ENCODE measurements at places on chromosomes 1 and 21. TPM values are rescaled to one million over a fixed set of nuclear protein-coding genes. Genes with fewer than 3 reads are reported as not detected.

The SKI gene
- total RNA-seq, result 89.5 TPM

The TCHHL1 gene
- not detected for total RNA-seq

DNA sequence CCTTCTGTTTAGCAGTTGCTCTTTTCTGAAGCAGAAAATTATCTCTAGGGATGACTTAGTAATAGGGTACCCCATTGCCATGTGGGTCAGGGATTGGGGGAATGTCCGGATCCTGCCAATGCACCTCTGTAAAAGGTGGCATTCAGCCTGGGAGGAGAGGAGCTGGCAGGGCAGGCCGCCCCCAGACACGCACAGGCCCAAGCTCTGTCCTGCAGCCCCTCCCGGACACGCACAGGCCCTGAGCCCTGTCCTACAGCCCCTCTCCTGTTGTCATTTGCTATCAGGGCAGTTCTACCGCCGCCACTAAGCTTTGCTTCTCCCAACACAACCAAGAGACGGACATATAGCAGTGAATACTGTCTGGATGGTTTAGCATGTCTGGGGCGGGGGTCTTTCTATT, 219.1 kb downstream of the SDCCAG8 start:
- no peaks in the 10 kb centered on the region for H3K27me3 ChIP-seq
- H3K4me1 ChIP-seq, result peaks cover 5% of the 10 kb centered on the region
- H3K4me3 ChIP-seq, result no peak overlapping the region
- H3K36me3 ChIP-seq, result peaks cover under 1% of the 10 kb centered on the region
- H3K27ac ChIP-seq, result no peak overlapping the region

GRCh38 chr1:64041371-64042131, 161.9 kb upstream of the UBE2U start:
- peaks cover 3% of the 10 kb centered on the region for H3K36me3 ChIP-seq
- H3K27ac ChIP-seq, result no peak overlapping the region
- H3K4me3 ChIP-seq, result no peak overlapping the region
- DNase-seq, result no peak
- no peaks in the 10 kb centered on the region for H3K27me3 ChIP-seq

DNA sequence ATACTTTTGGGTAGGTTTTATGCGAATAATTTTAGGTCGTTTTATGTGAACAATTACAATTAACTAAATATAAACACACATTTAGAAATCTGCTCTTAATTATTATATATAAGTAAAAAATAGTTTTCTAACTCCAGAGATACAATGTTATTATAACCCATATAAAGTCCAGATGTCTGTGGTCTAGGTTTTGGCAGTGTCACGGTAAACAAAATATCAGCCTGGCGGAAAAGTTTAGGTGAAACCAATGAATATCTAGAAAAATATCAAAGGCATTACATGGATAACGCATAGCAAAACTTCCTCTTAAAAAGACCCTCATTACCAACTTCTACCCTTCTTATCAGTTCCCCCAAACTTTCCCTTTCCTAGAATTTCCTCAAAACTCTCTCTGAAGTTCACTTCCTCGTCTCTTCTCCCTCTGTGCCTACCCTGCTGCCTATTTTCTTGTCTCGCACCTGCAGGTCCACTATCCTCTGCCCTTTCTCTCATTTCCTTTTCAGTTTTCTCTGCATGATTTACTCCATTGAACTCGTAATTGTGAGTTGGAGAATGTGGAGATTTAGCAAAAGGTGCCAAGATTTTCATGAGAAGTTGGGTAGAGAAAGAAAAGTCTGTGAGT, 21.8 kb downstream of the VTCN1 start:
- H3K36me3 ChIP-seq, result no peaks in the 10 kb centered on the region
- no peak for DNase-seq
- no peak overlapping the region for H3K4me3 ChIP-seq
- no peaks in the 10 kb centered on the region for H3K4me1 ChIP-seq
- no peaks in the 10 kb centered on the region for H3K27me3 ChIP-seq

- H3K4me1 ChIP-seq, result no peaks in the 10 kb centered on the region
- no peaks in the 10 kb centered on the region for H3K27me3 ChIP-seq
- no peak overlapping the region for H3K4me3 ChIP-seq
- H3K27ac ChIP-seq, result no peak overlapping the region
Observed at GRCh38 chr21:44463724-44464123, 8.4 kb downstream of the LRRC3 start.

DNA sequence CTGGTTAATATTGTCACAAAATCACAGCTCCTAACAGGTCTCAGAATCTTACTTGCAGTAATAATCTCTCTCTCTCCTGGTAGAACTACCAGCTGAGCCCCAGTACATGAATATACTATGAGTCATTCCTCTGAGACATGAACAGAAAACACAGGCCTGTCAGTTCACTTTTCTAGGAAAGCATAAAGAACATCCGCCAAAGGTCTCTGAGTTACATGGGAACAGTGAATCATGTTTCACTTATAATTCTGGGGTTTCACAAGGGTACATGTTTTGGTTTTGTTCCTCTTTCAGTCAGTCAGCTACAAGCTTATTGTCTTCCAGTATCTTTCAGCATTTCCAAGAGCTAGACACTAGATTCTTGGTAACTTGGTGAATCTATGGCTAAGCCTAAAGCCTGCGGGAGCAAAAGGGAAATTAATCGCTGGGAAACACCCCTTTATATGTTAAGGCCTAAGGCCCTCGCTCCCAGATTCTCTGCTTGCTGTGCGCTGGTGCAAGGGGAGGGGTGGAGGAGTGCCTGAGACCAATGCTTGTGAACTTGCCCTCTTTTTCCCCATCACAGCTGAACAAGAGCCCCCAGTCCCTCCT, 31.7 kb downstream of the IFNGR2 start:
- DNase-seq, result no peak
- H3K4me3 ChIP-seq, result no peak overlapping the region
- peaks cover 25% of the 10 kb centered on the region for H3K36me3 ChIP-seq
- 0 out of 2 replicates have a peak, but pooled peaks cover 3% of the 10 kb centered on the region for H3K27me3 ChIP-seq
- no peak overlapping the region for H3K27ac ChIP-seq
- H3K4me1 ChIP-seq, result no peaks in the 10 kb centered on the region

DNA sequence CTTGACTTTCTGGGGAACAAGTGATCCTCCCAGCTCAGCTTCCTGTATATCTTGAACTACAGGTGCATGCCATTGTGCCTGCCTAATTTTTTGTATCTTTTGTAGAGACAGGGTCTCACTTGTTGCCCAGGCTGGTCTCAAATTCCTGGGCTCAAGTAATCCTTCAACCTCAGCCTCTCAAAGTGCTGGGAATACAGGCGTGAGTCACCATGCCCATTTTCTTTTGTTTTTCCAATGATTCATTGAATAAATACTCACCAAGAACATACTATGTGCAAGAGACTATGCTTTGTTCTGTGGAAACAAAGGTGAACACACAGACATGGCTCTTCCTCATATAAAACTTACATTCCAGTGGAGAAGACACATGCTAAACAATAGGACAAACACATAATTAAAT, 407.8 kb upstream of the DAB1 start:
- H3K27me3 ChIP-seq, result no peaks in the 10 kb centered on the region
- H3K27ac ChIP-seq, result no peak overlapping the region
- peaks cover 7% of the 10 kb centered on the region for H3K4me1 ChIP-seq
- no peaks in the 10 kb centered on the region for H3K36me3 ChIP-seq
- H3K4me3 ChIP-seq, result no peak overlapping the region

The MROH9 gene
- total RNA-seq, result not detected

The OR2T33 gene
- total RNA-seq, result not detected

GRCh38 chr1:243475966-243476365, 220.1 kb downstream of the SDCCAG8 start:
- H3K4me1 ChIP-seq, result peaks cover 3% of the 10 kb centered on the region
- DNase-seq, result peak; percentile 73
- H3K27me3 ChIP-seq, result no peaks in the 10 kb centered on the region
- no peak overlapping the region for H3K27ac ChIP-seq
- H3K4me3 ChIP-seq, result no peak overlapping the region

GRCh38 chr1:193058529-193059281, 455 bp downstream of the UCHL5 start:
- DNase-seq, result peak; percentile 40
- peak overlapping the region; percentile 79 for H3K27ac ChIP-seq
- H3K4me3 ChIP-seq, result peak overlapping the region; percentile 85
- peaks cover 11% of the 10 kb centered on the region for H3K36me3 ChIP-seq
- no peaks in the 10 kb centered on the region for H3K27me3 ChIP-seq

The RCAN1 gene
- total RNA-seq, result 7.0 TPM

DNA sequence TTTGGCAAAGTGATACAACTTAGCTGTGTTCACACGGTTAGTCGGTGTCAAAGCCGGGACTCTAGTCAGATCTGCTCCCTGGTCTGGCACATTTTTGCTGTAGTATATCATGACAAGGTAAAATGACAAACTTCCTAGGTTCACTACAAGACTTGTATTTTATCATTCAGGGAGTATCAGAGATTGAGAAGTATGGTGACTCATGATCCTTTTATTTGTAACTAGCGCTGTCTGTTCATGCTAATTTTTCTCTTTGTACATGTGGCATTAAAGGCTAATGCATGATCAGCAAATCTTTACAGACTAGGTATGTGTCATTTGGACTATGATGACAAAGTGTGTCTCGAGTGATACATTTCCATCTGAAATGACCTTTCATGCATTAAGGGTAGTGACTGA, 326.7 kb downstream of the SIPA1L2 start:
- no peaks in the 10 kb centered on the region for H3K36me3 ChIP-seq
- no peak overlapping the region for H3K4me3 ChIP-seq
- 0 out of 2 replicates have a peak, but pooled peaks cover 2% of the 10 kb centered on the region for H3K4me1 ChIP-seq
- H3K27me3 ChIP-seq, result no peaks in the 10 kb centered on the region

The EXO1 gene
- total RNA-seq, result 43.7 TPM

GRCh38 chr1:65525266-65526048, 105.0 kb downstream of the LEPR start:
- H3K4me1 ChIP-seq, result no peaks in the 10 kb centered on the region
- no peak overlapping the region for H3K27ac ChIP-seq
- DNase-seq, result peak; percentile 29
- H3K27me3 ChIP-seq, result peaks cover 17% of the 10 kb centered on the region
- H3K4me3 ChIP-seq, result peak overlapping the region; percentile 64

- no peak for DNase-seq
- peaks cover 7% of the 10 kb centered on the region for H3K4me1 ChIP-seq
- H3K27ac ChIP-seq, result no peak overlapping the region
- H3K4me3 ChIP-seq, result no peak overlapping the region
- no peaks in the 10 kb centered on the region for H3K36me3 ChIP-seq
Observed at GRCh38 chr1:153563483-153563901, 2.2 kb downstream of the S100A2 start.

The C1QA gene
- total RNA-seq, result not detected

DNA sequence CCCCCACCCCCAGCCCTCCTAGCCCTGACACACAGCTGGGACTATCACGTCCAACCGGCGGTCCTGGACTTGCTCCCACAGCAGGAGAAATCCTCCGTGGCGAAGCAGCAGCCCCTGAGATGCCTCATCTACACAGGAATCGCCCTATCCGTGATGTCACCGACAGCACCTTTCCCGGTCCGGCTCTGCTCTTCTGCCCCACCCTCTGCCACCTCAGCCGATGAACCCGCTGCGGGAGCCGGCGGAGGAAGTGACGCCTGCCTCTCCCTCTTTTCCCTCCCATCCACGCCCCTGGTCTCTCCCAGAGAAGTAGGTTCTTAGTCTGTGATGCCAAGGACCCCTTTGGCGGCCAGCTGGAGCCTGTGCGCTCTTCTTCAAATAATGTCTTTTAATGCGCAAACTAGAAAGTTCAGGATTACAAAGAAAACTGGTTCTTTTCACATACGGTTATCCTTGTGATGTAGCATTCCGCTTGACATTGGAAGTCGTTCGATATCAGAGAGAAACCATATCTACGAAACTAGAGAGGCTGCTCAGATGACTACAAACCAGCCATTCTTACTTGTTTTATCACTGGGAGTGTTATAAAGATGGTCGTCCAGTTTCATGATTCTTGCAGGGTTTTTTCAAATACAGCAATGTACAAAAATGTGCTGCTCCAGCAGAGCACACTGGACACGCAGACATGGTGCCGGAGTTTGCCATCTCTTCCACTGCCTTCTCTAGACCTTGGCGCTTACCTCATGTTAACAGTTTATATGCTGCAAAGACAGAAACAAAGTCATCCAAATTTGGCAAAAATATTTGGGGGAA, 120.3 kb downstream of the PPIAL4G start:
- H3K27ac ChIP-seq, result no peak overlapping the region
- peak overlapping the region; percentile 80 for H3K4me3 ChIP-seq
- DNase-seq, result peak; percentile 95
- H3K4me1 ChIP-seq, result no peaks in the 10 kb centered on the region
- no peaks in the 10 kb centered on the region for H3K27me3 ChIP-seq

- H3K36me3 ChIP-seq, result no peaks in the 10 kb centered on the region
- no peaks in the 10 kb centered on the region for H3K4me1 ChIP-seq
- no peak overlapping the region for H3K4me3 ChIP-seq
- no peak for DNase-seq
Observed at GRCh38 chr1:192901500-192901899, 92.7 kb downstream of the RGS2 start.

- H3K4me3 ChIP-seq, result no peak overlapping the region
- no peak for DNase-seq
- peaks cover 2% of the 10 kb centered on the region for H3K4me1 ChIP-seq
- no peaks in the 10 kb centered on the region for H3K36me3 ChIP-seq
- H3K27me3 ChIP-seq, result no peaks in the 10 kb centered on the region
- H3K27ac ChIP-seq, result no peak overlapping the region
Observed at GRCh38 chr1:198153103-198153502, 3.7 kb upstream of the NEK7 start.

- no peak overlapping the region for H3K27ac ChIP-seq
- peaks cover 2% of the 10 kb centered on the region for H3K36me3 ChIP-seq
- no peak for DNase-seq
- no peak overlapping the region for H3K4me3 ChIP-seq
- H3K27me3 ChIP-seq, result no peaks in the 10 kb centered on the region
- H3K4me1 ChIP-seq, result peaks cover 4% of the 10 kb centered on the region
Observed at GRCh38 chr1:38334930-38335592, 288.5 kb upstream of the POU3F1 start.

GRCh38 chr1:67060811-67061218, 6.9 kb upstream of the SLC35D1 start:
- no peak overlapping the region for H3K4me3 ChIP-seq
- no peaks in the 10 kb centered on the region for H3K4me1 ChIP-seq
- H3K36me3 ChIP-seq, result no peaks in the 10 kb centered on the region
- no peaks in the 10 kb centered on the region for H3K27me3 ChIP-seq
- DNase-seq, result no peak
- H3K27ac ChIP-seq, result no peak overlapping the region

DNA sequence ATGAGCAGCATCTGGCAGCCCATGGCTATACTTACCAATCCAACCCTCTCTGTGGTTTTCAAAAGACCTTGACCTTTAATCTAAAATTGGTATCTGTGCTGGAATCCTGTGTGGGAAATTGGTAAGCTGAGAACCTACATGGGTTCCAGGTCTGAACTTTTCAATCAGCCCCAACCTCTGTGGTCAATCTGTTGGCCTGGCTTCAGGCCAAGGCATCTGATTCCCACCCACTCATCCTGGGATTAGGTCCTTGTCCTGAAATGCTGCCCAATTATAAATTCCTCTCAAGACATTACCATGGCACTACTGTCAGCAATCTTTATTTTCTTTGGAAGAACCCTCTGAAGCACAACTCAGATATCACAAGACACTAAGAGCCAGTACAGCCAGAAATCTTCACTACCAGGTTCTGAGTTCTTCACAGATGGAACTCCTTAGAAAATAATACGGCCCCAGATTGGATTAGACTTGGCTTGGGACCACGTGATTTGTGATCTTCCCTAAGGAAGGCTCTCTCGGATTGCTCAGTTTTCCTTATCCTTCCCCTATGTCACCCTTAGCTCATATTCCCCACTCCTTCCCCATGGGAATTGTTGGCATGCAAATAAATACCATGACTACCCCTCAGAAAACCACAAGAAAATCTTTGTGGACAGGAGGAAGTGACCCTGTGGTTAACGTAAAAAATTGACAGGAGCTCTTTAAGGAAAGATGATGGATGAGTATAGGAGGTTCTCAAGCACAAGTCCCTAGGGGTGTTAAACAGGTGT, 207.9 kb upstream of the ST6GALNAC5 start:
- DNase-seq, result no peak
- H3K4me3 ChIP-seq, result no peak overlapping the region
- no peaks in the 10 kb centered on the region for H3K4me1 ChIP-seq

- no peak overlapping the region for H3K27ac ChIP-seq
- H3K4me1 ChIP-seq, result no peaks in the 10 kb centered on the region
- no peak for DNase-seq
- H3K36me3 ChIP-seq, result no peaks in the 10 kb centered on the region
Observed at GRCh38 chr1:65764052-65764451, 28.6 kb upstream of the PDE4B start.

All from H9 (cell line).